Fibroblast of villous mesenchyme (primary cell): ENCODE measurements at places on chromosomes 13 and 19. TPM values are rescaled to one million over a fixed set of nuclear protein-coding genes. Genes with fewer than 3 reads are reported as not detected.

The DIRAS1 gene
- total RNA-seq = under 0.01 and 0.32 TPM in 2 replicates

DNA sequence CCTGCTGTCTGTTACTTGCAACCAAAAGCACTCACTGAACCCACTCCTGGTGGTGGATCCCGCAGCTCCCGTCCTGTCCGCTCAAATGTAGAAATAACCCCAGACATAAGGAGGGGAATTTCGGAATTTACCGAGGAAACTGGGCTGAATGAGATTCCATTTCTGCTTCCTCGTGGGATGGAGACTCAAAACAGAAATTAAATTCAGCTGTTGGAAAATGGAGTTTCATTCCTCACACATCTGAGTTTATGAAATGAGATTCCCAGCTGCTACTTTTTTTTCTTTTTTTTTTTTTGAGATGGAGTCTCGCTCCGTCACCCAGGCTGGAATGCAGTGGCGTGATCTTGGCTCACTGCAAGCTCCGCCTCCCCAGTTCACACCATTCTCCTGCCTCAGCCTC is 44.3 kb downstream of the COLGALT1 start:
- no peak for DNase-seq

GRCh38 chr19:10517361-10517759 is at the start of gene S1PR5:
TSS of gene S1PR5 (minus strand) at chr19:10517447. CDS start at chr19:10515011, 2,436 bp downstream.
- peak; percentile 10 for DNase-seq

- DNase-seq = no peak
These were observed 1322.2 kb downstream of the PCDH9 start for GRCh38 chr13:65907666-65908525.

DNA sequence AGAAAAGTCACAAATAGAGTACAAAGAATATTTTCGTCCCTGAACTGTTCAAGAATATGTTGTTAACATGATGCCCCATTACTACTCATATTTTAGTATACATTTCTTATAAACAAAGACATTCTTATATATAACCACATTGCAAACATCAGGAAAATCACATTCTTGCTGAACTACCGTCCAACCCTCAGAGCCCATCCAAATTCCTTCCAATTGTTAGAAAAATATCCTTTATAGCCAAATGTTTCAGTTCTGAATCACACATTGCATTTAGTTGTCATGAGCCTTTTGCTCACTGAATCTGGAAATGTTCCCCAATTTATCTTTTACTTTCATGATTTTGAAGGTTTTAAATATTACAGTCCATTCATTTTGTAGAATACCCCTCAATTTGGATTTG is 467.8 kb upstream of the ARGLU1 start:
- DNase-seq = no peak

The AXL gene
- 360 and 363 TPM in 2 replicates for total RNA-seq

DNA sequence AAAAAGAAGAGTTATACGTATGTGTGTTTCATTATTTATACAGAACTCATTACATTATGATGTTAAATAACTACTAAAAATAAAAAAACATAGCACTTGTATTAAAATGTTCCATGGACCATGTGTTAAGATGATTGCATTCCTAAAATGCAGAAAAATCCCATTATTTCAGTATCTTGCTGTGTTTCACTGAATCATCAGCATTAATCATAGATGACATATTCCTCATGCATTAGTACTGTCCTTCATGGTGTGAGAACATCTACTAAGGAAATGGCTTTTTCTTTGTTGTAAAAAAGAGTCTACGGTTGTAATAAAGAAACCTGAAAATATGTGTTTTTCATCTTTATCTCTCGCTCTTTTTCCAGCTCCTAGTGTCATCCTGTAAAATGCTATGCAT is 416.5 kb downstream of the FGF14 start:
- DNase-seq = no peak

The VN1R4 gene
- not detected in 2 replicates for total RNA-seq

DNA sequence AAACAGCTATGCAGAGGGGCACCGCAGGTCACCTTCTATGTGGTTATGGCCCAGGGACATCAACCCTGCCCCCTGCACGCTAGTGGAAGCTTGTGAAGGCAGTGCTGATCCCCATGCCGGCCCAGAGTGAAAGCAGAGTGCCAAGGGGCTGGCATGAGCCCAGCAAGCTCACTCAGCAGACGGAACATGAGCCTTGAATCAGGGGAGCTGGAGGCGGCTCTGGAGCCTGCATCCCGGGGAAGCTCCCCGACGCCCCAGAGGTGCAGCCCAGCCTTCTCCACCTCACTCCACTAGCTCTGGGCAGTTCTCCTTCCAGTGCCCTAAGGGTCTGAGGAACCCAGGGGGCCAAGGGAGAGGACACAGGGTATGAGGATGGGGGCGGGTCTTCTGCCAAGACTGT is 19.0 kb upstream of the ISYNA1 start:
- no peak for DNase-seq
